ENCODE measurements at places on chromosomes 7 and 10.

DNA sequence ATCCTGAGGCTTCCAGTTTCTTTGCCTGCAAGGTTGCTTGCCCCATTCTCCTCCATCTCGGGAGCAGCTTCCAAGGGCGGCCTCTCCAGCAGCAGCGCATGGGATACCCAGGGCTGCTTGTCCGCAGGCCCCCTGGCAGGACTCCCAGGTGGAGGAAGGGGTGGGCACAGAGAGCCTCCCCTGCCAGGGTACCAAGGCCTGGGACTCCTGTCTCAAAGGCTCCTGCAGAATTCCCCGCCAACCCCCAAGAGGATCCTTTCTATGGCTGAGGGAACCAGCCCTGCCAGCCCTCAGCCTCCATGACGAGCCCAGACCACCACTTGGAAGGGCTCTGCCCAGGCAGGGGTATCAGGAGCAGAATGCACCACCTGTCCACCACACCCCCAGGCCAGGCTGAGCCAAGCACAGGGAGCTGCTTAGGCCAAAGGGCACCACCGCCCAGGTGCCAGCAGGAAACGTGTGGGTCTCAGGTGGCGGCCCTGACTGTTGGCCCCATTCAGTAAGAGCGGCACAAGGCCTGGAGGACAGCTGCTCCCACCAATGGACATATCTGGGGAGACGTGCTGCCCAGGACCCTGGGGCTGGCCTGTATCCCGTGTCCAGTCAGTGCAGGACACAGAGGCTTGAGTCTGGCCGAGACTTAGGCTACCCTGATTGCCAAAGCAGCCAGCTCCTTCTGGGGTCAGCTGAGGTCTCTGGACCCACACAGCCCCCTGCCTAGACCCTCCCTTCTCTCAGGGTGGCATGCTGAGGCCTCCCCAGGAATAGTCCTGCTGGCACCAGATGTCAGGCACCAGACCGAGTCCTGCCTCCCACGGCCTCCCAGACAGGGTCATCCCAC is 33.8 kb upstream of the INPP5A start:
- DNase-seq, result no peak

GRCh38 chr7:24297362-24297761 is 13.4 kb downstream of the NPY start:
- no peak for DNase-seq

- DNase-seq, result no peak
Measured at GRCh38 chr7:11193131-11193867, 219.6 kb downstream of the PHF14 start.

DNA sequence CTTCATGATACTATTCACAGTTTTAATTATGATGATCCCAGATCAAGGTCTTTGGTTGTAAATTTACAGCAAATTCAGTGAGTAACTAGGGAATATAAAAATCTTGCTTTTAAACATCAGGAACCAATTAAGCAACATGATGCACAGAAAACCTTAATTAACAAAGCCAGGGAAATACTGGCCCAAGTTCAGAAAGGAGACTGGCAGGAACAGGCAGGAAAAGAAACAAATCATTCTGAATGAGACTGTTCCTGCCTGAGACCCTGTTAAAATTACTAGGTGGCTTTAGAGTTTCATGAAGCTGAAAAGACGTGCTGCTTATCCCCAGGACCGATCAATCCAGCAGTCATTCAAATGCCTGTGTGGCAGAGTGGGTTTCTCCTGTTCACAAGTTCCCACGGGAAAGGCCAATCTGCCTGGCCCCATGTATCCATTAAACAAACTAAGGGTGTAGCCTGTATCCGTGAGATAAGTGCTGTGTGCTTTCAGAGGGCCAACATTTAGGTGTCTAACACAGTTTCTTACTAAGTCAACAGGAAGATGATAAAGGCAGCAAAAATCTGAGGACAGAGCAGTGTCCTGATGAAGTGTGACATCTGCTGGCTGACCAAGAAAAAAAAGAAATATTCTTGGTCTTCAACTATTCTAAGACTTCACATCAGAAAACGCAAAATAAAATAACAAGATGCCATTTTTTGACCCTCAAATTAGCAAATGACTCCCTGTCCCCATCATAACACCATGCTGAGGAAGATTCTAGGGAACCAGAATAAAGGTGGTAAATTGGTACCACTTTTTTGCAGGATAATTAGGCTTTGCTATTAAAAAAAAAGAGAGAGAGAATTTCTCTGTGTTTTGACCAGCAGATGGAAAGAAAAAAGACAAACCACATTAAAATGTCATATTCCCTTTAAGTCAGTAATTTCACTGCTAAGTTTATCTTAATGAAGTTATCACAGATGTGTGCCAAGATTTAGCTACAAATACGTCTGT is 34.2 kb downstream of the PUS7 start:
- no peak for DNase-seq

- no peak for DNase-seq
Measured at GRCh38 chr7:91883676-91884362, 3.3 kb upstream of the MTERF1 start.

DNA sequence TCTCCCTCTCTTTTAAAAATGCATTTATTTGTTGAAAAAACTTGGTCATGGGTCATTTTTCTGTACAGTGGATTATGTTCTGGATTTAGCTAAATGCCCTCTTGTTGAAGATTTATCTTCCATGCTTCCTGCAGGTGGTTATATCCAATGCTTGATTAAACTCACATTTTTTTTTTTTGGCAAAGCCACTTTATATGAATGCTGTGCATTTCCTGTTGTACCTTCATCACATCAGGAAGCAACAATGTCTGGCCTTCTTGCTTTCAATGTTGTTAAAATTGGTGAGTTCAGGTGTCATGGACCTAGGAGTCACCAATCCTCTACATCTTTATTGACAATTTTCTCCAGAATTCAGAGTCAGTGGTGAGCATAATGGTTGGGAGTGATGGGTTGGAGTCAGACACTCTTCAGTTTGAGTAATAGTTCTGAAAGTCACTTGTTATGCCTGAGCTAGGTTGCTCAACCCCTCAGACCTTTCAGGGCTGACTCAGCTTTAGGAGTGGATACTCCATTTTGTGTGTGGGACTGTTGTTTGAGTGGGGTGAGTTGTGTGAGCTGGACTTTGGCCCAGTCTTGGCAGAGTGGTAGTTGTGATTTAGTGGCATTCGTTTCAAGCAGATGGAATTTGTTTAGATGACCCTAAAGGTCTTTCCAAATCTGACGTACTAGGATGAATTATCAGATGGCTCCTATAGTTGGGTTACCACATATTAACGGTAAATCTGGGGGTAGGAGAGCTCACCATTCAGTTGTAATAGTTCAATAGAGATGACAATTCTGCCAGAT is 213.5 kb upstream of the ZNF32 start:
- DNase-seq, result no peak

GRCh38 chr7:27947586-27948278 is 207.8 kb downstream of the TAX1BP1 start:
- no peak for DNase-seq

- DNase-seq, result no peak
Measured at GRCh38 chr7:18425838-18426445, 69.6 kb upstream of the HDAC9 start.

GRCh38 chr10:25522946-25523608 is 348.3 kb downstream of the GPR158 start:
- DNase-seq, result no peak

GRCh38 chr10:67239864-67240497 is 314.1 kb downstream of the LRRTM3 start:
- no peak for DNase-seq

DNA sequence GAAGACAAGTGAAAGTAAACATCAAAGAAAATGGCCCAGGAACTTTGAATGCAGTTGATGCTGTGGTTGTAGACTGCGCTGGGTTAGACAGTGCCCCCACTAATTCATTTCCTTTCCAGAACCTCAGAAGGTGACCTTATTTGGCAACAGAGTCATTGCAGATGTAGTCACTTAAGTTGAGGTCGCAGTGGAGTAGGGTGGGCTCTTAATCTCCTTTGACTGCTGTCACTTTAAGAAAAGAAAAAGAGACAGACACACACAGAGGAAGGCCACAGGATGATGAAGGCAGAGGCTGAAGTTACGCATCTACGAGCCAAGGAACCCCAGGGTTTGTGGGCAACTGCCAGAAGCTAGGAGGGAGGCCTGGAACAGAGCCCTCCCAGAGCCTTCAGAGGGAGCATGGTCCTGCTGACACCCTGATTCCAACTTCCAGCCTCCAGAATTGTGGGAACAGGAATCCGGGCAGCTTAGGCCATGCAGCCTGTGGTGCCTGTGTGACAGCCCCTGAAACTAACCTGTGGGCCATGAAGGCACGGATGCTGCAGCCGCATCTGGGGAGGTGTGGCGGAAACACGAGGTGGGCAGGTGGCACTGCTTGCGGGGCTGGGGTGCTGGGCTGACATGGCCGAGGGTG is 107.6 kb downstream of the PRKAG2 start:
- DNase-seq, result no peak

DNA sequence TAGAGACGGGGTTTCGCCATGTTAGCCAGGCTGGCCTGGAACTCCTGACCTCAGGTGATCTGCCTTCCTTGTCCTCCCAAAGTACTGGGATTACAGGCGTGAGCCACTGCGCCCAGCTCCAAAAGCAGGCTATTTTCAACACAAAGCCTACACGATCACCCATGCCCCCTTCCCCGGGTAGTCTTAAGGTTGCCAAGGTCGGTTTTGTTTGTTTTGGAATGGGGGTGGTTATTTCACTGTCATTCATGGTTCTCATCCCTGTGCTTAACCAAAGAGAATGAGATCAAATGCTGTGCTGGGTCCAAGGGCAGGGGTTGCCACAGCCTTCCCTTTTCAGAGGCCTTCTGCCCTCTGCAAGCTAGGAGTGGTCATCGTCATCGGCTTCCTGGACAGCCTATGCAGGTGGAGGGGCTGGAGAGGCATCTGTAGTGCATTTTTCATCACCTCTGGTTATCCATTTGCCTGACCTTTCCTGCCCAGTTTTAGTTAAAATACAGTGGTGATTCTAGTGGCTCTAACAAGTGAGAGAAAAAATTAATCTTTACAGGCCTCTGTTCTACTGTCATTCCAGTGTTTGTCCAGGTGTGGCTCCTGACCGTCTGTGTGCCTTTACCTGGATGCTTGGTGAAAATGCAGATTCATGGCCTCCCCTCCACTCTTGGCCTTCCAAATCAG is 11.4 kb downstream of the BLVRA start:
- no peak for DNase-seq

DNA sequence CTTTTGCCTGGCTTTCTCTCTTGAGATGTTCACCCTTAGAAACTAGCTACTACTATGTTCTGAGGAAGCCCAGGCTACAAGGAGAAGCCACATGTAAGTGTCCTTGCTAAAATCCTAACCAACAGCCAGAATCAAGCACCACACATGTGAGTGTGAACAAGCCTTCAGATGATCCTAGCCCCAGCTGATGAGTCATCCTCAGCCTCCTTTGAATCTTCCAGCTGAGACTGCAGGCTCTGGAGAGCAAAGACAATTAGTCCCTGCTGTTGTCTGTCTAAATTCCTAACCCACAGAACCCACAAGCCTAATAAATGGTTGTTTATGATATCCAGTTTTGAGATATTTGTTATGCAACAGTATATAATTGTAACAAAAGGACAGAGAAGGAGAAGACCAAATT is 92.8 kb upstream of the TAC1 start:
- DNase-seq, result no peak

DNA sequence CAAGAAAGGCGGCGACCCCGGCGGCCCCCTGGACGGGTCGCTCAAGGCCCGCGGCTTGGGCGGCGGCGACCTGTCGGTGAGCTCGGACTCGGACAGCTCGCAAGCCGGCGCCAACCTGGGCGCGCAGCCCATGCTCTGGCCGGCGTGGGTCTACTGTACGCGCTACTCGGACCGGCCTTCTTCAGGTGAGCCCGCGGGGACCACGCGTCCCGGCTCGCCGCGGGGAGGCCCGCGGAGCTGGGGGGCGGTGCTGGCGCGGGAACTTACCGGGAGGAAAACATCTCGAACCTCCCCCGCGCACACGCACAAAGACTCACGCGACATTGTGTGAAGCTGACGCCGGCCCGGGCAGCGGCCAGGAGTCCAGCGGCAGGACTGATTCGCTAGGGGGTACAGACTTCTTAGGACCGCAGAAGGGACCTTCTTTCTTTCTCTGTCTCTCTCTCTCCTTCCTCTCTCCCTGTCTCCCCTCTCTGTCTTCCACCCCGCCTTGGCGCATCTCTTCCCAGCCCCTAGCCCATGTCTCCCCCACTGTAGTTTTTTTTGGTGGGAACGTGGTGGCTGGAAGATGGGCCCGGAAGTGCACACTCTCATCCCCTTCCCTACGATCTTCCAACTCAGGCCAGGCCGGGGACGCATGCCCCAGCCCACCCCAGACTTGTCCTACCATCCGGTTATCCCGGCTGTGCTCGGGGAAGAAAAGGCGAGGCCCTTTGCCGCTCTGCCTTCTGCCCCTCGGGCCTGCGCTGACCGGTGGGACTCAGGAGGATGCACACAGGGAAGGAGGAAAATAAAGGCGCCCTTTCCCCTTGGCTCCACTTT is 1.2 kb downstream of the EN2 start:
- no peak for DNase-seq

DNA sequence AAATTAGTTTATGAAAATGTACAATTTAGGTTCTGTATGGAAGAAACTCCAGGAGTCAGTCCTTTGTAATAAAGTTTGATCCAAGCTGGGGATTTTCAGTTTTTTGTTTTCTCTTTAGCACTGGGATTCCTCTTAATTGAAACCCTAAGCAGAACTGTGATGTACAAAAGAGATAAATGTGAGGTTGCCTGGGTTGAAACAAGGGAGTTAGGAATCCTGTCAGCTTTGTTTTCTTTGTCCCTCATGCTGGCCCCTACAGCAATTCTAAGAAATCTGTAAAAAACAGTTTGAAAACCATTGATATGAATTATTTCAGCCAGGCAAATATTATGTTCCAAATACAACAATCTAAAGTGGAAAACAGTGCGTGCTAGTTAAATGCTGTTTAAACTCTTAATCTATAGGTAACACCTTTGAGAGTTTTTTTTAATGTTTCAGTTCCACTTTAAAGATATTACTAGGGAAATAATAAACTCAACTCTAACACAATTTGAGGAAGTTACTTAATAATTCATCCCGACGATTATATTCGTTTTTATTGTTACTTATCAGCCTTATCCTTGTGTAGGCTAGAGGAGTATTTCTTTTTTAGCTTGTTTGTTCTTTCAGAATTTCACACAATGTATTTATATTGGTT is 65.3 kb downstream of the SGCE start:
- DNase-seq, result no peak

DNA sequence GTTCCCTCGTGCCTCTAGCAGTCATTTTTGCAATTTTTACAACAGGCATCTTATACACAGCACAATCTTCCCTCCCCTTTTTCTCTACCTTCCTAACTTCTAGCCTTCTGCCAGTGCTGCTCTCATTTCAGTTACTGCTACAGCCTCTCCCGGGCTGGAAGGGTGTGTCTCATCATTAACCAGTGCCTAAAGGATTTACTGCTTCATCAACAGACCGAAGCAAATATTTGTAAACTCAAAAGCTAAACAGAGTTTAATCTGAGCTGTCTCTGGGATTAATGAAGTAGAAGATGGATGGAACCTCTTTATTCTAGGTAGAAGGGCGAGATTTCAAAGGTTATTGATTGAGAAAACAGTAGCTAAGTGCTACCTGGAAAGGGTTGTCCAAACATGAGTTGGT is 94.3 kb downstream of the PRPF18 start:
- no peak for DNase-seq

Data from left hindlimb (tissue), 1 donor.